ENCODE measurements at places on chromosomes 1 and 21. TPM values are rescaled to one million over a fixed set of nuclear protein-coding genes. Genes with fewer than 3 reads are reported as not detected.

ABCG1 gene
- 9.0 TPM for total RNA-seq

GRCh38 chr1:33050221-33051076 lies 13.8 kb upstream of the AK2 start:
- no peak for DNase-seq

GRCh38 chr1:177448036-177448615 lies 277.4 kb downstream of the BRINP2 start:
- DNase-seq, result no peak

LCE1C gene
- not detected for total RNA-seq

PM20D1 gene
- 1.7 TPM for total RNA-seq

DNA sequence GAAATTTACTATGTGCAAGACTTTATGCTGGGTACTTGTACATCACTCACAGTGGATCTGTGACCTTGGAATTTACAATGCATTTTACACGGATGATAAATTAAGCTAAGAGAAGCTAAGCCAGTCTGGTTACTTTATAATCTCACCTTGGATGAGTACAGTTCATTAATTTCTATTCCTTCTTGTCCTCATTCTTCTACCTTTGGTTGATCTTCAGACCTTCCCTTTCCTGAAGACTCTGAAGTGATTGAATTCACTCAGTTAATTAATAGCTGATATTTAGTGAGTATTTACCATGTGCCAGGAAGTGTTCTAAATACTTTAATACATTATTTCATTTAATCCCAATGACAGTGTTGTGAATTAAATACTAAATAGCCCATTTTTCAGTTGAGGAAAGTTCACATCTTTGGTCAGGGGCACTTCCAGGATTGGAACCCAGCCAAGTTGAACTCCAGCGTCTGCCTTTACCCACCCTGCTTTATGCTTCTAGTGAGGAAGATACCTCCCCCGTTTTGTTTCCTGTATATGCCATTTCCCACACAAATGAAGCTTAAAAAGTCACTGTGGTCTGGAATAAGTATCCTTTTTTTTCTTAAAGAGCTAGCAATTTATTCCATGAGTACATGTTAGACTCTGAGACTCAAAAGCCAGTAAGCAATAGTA lies 146.6 kb downstream of the TLR5 start:
- no peak for DNase-seq

GRCh38 chr1:34656299-34656698 lies 98.5 kb upstream of the GJB5 start:
- DNase-seq, result no peak

KIAA0040 gene
- 22.8 TPM for total RNA-seq

RAD54L gene
- 0.73 TPM for total RNA-seq
